ENCODE measurements at places on chromosomes 6 and 20.

GRCh38 chr6:11043961-11044711 lies at the start of gene ELOVL2:
Gene ELOVL2, minus strand, starts transcription at chr6:11044305. Its CDS starts 75 bp downstream, at chr6:11044230.
- no peak for DNase-seq

DNA sequence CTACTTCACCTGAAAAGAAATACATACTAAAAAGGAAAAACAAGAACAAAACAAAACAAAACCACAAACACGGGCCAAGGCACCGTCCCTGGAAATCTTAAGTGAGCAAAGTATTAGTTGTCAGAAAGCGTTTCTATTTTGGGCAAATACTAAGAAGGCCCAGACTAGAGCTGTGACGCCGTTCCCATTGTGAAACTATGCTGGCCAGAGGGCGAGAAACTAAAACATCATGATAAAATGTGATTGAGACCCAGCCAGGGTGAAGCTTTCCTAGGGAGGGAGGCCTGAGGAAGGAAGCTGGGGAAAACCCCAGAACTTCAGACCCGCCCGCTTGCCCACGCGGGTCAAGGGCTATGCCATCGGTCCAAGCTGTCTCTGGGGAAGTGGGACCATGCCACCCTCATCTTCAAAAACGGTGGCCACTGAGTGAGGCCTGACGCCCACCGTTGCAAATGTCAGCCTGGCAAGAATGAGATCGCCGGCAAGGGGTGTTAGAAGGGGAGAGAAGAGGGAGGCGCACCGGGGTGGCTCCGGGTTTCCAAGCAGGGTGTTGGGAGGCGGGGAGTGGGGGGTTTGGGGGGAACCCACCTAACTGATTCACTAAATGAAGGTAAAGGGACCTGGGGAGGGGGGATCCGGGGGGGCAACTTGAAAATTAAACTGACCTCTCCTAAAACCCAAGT lies 1950.9 kb upstream of the DEFB115 start:
- DNase-seq: no peak

DNA sequence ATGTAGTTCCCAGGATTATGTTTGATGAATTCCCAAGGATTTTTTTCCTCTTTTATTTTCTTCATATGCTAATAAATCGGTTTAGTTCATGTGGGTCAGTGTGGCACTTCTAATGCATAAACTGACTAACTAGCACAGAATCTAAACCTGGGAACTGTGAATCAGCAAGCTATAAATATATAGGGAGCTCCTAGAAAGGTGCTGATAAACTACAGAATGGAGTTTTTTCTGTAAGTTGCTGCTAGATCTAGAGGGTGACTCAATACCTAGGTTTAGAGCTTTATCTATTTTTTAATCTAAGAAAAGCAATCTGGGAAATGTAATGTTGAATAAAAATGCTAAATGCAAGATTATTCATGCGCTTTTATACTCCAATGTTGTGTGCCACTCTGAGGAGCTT lies 118.8 kb upstream of the PTCHD4 start:
- DNase-seq: no peak

GRCh38 chr6:37187321-37188022 lies 17.5 kb downstream of the PIM1 start:
- no peak for DNase-seq

DNA sequence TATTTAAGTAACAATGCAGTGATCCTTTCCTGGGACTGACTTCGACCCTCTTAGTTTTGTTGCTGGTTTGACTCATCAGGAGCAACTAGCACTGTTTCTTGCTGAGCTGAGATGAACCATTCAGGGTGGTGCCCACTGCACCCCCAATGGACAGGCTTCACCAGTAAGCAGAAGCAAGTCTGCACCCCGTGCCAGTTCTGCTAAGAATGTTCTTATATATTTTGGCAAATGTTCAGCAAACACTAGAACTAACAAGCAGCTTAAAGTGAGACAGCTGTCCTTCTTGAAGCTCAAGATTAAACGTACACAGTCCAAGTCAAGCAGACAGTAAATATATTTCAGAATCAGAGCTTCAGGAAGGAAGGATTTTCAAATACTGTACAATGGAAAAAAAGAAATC lies 561.3 kb upstream of the CDH4 start:
- DNase-seq: no peak

- DNase-seq: peak; percentile 30
These were observed 66.6 kb upstream of the CTNNBL1 start for GRCh38 chr20:37627060-37627766.

DNA sequence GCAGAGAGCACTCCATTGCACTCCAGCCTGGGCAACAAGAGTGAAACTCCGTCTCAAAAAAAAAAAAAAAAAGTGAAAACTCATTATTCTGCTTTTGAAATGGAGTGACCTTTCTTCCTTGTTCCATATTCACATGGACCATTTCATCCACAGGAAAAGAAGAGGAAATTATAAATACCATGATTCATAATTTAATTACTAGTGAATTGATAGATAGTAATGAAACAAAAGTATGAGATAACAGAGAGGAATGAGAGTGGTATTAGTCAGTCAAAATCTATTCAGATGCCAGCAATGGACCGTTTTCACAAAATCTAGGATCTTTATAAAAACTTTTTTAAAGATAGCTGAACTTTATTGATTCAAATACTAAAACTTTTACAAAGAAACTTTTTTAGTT lies 443.1 kb upstream of the FLRT3 start:
- no peak for DNase-seq

DNA sequence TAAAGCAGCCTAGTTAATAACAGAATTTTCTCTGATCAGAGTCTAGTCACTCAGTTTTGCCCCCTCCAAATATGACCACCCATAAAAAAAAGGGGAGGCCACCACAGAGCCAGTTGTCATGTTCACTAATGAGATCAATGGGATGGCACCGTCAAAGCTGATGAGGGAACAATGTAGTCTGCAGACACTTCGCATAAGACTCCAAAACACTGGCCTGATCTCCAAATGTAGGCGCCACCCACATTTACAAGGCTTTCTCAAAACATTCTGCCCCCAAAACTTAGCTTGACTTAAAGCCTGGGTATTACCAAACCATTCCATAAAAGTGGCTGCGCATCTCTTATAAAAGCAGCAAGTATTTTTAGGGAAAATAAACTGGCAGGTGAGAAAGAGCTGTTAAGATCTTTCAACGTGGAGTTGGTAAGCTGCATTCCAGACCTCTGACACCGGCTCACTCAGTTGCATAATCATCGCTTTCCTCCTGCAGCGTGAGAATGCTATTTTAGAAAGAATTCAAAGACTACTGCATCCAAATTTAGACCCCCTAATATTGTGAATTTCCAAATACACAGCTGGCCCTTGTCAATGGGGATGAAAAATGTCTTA lies 59.3 kb downstream of the TBC1D7 start:
- DNase-seq: peak; percentile 23

- DNase-seq: no peak
These were observed 471.2 kb downstream of the PKHD1 start for GRCh38 chr6:51616243-51616642.

- DNase-seq: no peak
These were observed 34.5 kb upstream of the MPC1 start for GRCh38 chr6:166417285-166417691.

- DNase-seq: no peak
These were observed 140.9 kb downstream of the NCOA3 start for GRCh38 chr20:47642624-47643023.

DNA sequence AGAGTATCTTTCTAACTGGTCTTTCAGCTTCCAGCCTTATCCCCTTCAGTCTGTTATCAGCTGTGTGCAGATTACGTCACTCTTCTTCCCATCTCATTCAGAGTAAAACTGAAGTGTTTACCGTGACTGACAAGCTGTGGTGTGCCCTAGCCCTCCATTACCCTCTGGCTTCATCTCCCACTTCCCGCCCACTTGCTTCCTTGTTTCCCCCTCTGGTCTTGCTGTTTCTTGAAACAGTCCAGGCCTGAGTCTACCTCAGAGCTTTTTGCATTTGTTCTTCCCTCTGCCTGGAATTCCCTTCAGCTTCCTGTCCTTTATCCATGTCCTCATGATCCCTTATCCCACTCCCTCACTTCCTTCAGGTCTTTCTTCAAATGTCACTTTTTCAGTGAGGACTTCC lies 66.9 kb downstream of the CARMIL1 start:
- DNase-seq: no peak

- DNase-seq: no peak
These were observed 116.5 kb downstream of the TCP11 start for GRCh38 chr6:35024551-35025054.

DNA sequence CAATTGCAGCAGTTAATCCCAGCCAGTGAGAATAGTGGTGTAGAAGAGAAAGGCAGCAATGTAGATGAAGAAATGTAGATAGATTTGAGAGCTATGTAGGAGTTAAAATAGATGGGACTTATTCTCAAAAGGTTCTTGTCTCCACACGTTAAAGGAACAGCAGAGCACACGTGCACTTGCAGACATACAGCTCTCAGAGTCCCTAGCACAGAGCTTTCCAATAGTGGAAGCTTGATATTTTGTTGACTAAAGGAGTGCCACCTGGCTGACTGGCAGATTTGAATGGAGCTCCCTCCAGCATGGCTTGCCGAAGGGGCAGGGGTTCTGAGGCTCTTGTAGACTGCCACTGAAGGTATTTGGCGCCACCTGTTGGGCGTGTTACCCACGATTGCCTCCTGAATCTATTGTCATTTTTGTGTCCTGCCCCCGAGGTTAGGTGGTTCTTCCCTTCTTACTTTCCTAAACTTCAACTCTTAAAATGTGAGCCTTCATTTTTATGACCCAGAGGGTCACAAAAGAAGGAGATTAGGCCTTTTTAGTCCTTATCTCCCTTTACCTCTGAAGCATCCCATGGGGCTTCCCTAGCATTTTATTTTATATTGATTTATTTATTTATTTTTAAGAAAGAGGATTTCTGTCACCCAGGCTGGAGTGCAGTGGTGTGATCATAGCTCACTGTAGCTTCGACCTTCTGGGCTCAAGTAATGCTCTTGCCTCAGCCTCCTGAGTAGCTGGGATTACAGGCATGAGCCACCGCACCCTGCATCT lies 16.4 kb downstream of the BRD2 start:
- peak; percentile 57 for DNase-seq

- DNase-seq: no peak
These were observed 154.8 kb downstream of the RPS12 start for GRCh38 chr6:132969196-132969595.

DNA sequence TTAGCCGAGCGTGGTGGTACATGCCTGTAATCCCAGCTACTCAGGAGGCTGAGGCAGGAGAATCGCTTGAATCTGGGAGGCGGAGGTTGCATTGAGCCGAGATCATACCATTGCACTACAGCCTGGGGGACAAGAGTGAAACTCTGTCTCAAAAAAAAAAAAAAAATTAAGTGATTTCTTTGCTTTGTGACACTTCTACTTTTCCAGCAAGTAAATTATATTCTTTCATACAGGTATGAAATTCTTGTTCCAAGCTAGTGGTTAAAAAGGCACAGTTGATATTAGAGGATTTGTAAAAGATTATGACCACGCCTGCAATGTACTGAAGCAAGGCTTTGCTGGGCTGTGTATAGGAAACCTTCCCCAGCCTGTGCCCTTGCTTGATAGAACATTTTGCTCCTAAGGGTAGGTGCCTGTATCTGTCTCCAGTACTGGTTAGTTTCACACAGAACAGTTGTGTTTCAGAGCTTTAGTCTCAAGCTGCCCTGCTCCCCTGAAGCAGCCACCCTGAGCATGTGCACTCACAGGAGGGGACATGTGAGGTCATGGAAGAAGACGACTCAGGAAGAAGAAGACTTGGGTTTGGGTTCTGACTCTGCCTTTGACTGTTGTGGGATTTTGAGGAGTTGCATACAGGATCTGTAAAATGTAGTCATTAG lies 10.2 kb downstream of the PTPN1 start:
- no peak for DNase-seq

- DNase-seq: no peak
These were observed 77.7 kb downstream of the ASCC3 start for GRCh38 chr6:100803264-100804045.

DNA sequence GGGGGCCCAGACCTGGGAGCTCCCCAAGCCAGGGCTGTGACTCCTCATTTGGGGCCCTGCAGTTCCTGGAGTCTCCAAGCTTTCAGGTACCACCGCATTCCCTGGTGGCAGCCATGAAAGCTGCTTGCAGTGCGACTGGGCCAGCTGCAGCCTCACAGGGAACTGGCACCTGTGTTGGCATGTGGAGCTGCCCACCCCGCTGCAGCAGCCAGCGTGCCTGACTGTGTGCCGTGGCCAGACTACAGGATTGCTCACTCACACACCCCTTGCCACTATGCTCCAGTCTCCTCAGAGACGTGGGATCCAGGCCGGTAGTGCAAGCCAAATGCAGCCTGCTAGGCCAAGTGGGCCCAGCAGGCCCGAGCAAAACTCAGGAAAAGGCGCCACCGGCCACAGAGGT lies 450.7 kb downstream of the COL12A1 start:
- no peak for DNase-seq

- peak; percentile 83 for DNase-seq
These were observed 3.9 kb upstream of the MRGBP start for GRCh38 chr20:62792182-62792939.

DNA sequence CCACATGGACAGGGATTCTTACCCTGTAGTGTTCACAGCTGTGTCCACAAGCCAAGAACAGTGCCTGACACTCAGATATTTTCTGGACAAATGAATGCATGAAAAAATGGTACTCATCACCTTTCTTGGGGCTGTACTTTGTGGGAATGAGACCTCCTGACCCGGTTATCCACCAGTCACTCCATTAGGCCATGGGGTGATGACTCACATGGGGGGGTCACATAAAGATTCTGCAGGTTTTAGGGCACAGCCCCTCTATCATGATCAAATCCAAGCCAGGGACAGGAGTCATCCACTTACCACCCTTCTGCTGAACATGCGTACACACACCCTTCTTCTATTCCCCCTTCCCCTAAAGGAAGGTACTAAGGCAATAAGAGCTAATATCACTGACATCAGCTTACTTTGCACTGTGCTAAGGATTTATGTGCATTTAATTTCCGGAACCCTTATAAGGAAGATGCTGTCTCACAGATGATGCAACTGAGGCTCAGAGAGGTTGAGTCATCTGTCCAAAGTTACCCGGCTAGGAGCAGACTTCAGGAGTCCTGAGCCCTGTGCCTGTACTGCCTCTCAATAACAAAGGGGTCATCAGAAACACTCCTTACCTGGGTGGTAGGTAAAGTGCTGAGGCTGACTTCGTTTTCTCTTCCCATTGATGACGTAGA lies 107.8 kb downstream of the NFATC2 start:
- peak; percentile 79 for DNase-seq

- DNase-seq: no peak
These were observed 26.1 kb downstream of the MANBAL start for GRCh38 chr20:37315452-37316110.

- DNase-seq: no peak
These were observed 60.0 kb downstream of the JARID2 start for GRCh38 chr6:15305909-15306308.
